M059J (cell line): ENCODE measurements at places on chromosomes 4 and X. TPM values are rescaled to one million over a fixed set of nuclear protein-coding genes. Genes with fewer than 3 reads are reported as not detected.

CLGN gene
- total RNA-seq, result 3.8 and 7.4 TPM in 2 replicates

GRCh38 chr4:133802359-133803140 lies 399.0 kb downstream of the PABPC4L start:
- DNase-seq, result peak; percentile 17

STPG2 gene
- total RNA-seq, result not detected in 2 replicates

RIBC1 gene
- 0.94 and 2.2 TPM in 2 replicates for total RNA-seq

CLDN22 gene
- total RNA-seq, result 0.05 TPM in 1 of 2 replicates, not detected in the other

GRCh38 chrX:13522811-13523210 lies 46.6 kb upstream of the EGFL6 start:
- DNase-seq, result no peak

GRCh38 chr4:40702800-40703151 lies 47.0 kb upstream of the NSUN7 start:
- no peak for DNase-seq

PNMA5 gene
- not detected in 2 replicates for total RNA-seq

GRCh38 chrX:151694661-151695582 lies at the start of gene PRRG3:
Gene PRRG3 (plus strand): TSS chrX:151695458. CDS start chrX:151698815, 3,357 bp downstream.
- no peak for DNase-seq

GNRHR gene
- not detected in 2 replicates for total RNA-seq

DNA sequence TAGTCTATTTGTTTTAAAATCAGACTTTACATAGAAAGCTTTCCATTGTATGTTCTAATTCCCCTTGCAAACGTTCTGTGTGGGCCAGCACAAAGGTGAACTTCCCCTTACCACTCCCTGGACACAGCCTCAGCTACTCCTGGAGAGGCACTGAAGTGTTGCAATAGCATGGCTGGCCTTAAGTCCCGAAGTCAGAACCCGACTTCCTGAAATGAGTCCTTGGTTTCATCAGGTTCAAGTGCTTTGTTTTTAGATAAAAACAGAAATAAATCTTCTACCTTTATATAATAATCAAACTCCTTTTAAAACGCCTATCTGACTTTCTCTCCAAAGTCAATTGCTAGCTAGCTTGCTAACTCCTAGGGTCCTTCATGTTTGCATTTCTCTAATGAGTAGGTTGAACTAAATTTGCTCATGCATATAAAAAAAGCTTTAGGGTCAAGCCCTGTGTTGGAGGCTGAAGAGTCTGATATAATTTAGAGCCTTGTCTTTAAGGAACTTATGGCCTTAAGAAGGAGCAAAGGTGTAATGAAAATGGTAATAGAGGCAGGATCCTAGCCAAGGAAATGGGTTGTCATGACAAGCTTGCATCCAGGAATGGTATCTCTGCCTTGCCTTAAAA lies 9.0 kb downstream of the BMP3 start:
- DNase-seq, result no peak

- DNase-seq, result no peak
Measured at GRCh38 chr4:169956091-169956843, 69.9 kb downstream of the MFAP3L start.

- DNase-seq, result no peak
Measured at GRCh38 chr4:140344101-140344500, 29.3 kb upstream of the SCOC start.

VCX3A gene
- 2.4 and 5.6 TPM in 2 replicates for total RNA-seq

- DNase-seq, result no peak
Measured at GRCh38 chrX:131944936-131945902, 77.9 kb upstream of the STK26 start.
